ENCODE measurements at places on chromosomes 11 and 22.

- no peak for DNase-seq
Measured at GRCh38 chr11:27285761-27286160, 77.3 kb downstream of the CCDC34 start.

DNA sequence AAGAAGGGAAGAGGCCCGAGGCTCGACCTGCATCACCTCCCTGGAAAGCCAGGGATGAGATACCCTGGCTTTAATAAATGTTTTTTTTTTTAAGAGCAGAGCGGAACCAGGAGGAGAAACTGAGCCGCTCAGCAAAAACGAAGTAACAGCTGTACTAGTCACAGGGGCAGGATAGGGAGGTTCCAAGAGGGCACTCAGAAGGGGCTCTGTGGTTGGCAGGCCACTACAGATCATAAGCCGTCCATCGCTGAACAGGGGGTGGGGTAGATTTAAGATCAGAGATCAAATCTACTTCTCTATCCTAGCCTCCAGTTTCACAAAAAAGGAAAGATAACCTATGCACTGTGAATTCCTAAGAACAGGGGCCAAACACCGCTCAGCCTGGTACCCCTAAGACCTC is 625 bp downstream of the EIF3D start:
- DNase-seq = no peak

GRCh38 chr11:11253497-11253896 is 99.6 kb downstream of the CSNK2A3 start:
- no peak for DNase-seq

- DNase-seq = no peak
Measured at GRCh38 chr11:121109471-121109870, 8.4 kb downstream of the TECTA start.

GRCh38 chr11:67344264-67344663 is 9.1 kb downstream of the POLD4 start:
- DNase-seq = no peak

Data from naive thymus-derived CD4-positive, alpha-beta T cell (primary cell).